ENCODE measurements at places on chromosomes 6 and 20.

- DNase-seq: no peak
Measured at GRCh38 chr6:56693246-56693607, 50.5 kb upstream of the DST start.

DNA sequence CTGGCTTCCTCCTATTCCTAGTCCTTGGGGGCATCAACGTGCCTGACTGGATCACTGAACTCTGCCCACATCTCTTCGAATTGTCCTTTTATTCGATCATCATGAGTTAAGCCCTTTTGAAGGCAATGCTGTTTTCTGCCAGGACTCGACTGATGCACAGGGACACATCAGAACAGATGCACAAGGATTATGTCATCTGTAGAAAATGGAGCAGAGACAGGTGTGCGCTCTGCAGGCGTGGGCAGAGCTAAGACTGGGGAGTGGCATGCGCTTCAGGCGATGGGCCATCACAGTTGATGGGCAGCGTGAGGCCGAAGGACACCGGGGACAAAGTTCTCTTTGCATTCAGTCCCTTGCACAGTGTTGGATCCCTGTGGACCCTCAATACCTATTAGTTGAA lies 13.1 kb downstream of the GABRR1 start:
- no peak for DNase-seq

- DNase-seq: no peak
Measured at GRCh38 chr6:105112577-105112976, 67.2 kb downstream of the POPDC3 start.

- DNase-seq: no peak
Measured at GRCh38 chr6:30882759-30883684, 1.3 kb upstream of the DDR1 start.

GRCh38 chr6:30893001-30893591 lies 8.8 kb downstream of the DDR1 start:
- no peak for DNase-seq

GRCh38 chr20:1870792-1871550 lies 24.2 kb upstream of the SIRPA start:
- DNase-seq: no peak

- DNase-seq: no peak
Measured at GRCh38 chr6:95364016-95364604, 213.2 kb upstream of the MANEA start.

DNA sequence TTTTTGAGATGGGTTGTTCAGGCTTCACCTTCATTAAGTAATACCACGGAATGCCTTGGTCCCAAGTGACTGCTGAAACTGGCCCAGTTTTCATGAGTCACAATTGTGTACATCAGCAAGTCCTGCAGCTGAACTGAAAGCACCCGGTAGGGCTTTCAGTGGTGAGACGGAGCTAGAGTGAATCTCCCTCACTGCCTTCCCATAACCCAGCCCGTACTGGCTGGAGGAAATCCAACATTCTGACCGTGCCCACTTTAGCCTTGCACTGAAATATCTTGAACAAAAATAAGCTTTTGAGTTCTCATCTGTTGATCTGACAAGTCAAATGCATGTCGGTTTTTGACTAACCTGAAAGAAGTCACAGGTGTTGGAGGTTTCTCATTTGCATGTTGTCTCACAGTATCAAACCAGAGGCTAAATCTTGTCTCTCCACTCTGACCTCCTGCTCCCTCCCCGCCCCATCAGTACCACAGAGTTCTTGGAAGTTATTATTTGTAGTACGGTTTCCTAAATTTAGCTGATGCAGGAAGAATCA lies 35.9 kb downstream of the DUSP22 start:
- DNase-seq: no peak

GRCh38 chr20:36040571-36040970 lies 72.2 kb downstream of the CNBD2 start:
- no peak for DNase-seq

DNA sequence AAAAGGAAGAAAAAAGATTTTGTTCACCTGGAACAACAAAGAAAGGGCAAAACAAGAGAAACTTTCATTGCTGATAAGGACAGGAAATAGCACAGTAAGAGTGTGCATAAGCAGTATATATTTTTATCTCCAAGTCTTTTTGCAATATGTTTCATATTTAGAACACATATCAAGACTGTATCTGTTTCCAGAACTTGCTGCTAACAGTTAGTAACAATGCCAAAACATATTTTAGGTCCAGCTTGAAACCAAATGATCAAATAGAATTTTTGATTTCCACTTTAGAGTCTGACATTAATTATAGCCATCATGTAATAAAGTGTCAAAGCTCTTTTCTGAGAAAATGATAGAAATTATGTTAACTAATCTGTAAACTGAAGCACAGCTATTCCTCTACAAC lies 143.5 kb upstream of the SUPT3H start:
- no peak for DNase-seq

GRCh38 chr20:61493798-61494305 lies 241.8 kb downstream of the CDH4 start:
- no peak for DNase-seq

- no peak for DNase-seq
Measured at GRCh38 chr6:47034421-47034820, 7.7 kb downstream of the ADGRF1 start.

DNA sequence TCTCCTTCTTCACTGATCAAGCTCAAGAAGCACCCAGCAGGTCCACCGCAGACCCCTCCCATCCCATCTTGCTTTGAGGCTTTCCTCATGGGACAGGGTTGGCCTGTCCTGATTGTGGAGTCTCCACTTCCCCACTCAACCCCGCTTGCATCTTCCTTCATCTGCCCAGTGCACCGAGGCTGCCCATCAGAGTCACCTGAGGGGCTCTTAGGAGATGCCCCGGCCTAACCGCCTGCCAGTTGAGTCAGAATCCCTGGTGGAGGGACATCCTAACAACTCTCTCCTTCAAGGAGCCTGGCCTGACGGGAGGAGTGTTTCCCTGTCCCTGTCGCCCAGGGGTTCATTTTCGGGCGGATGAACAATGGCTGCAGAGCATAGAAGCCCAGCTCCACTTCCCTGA lies 46.1 kb downstream of the RBM38 start:
- no peak for DNase-seq

- no peak for DNase-seq
Measured at GRCh38 chr20:24208652-24209051, 220.1 kb upstream of the GGTLC1 start.

DNA sequence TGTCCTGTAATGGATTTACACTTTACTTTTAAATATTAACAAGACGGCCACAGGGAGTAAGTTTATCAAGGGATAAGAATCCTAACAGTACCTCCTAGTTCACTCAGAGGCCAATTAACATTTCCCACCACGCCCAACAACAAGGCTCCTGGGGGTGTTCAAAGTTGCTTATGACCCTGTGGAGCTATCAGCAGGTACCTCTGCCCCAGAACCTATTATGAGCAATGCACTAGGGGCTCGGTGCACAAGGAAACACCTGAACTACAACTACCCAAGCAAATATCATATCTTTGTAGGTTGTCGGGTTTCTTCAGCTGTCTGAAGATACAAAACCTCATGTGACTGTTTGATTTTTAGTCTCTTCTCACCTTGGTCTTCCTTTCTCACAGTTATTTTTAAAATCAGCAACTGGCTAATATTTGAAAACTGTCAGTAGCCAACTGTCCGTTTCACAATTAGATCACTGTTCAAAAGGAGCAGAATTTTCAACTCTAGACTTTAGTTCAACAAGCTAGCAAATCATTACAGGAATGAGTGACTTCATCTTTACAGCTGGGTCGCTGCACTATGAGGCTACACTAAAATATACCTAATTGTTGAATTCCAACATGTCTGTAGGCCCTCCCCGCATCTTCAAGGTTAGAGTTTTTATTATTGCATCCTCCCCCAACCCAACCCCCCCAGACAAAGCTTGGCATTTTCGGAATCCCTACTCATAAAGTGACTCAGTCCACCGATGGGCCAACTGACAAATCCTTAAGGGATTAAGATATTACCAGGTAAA lies 38.1 kb downstream of the B4GALT5 start:
- no peak for DNase-seq

DNA sequence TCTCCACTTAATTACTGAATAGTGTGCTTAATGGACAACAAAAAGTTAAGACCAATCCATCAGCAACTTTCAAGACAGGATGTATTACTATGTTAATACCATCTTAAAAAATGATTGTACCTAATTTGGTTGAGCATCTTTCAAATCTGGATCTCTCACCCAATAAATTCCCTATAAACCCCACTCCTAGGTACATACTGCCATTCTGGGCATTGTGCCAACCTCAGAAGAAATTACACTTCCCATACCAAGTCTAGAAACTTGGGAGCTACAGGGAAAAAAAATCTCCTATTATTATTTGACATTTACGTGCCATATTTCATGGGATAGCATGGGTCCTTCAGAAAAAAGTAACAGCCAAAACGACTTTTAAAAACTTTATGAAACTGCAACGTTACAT lies 5.1 kb downstream of the SYNCRIP start:
- DNase-seq: no peak

DNA sequence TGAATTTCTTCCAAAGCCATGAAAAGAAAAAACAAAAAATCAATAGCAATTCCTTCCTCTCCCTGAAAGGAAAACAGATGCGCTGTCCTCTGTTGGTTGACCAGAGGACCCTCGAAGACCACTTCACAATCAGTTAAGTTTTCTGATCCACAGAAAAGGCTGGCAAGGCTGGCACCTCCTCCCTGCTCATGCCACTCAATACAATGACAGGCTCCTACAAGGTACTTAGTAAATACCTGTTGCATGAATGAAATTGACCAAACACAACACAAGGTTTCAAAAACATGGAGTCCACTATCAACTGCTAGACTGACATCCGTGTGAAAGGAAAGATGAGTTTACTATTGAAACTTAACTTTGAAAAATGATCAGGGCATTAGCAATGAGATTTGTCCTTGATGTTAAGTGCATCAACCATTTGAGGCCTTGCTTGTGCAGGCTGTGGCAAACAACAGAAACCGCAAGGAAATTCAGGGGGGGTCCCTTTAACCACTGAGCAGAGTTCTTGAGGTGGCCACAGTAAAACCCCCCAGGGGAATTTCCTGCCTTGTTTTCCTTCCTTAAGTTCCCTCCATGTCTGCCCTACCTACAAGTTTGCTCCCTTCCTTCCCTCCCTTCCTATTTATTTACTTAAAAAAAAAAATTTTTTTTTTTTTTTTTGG lies 27.9 kb upstream of the RTF2 start:
- peak; percentile 32 for DNase-seq

DNA sequence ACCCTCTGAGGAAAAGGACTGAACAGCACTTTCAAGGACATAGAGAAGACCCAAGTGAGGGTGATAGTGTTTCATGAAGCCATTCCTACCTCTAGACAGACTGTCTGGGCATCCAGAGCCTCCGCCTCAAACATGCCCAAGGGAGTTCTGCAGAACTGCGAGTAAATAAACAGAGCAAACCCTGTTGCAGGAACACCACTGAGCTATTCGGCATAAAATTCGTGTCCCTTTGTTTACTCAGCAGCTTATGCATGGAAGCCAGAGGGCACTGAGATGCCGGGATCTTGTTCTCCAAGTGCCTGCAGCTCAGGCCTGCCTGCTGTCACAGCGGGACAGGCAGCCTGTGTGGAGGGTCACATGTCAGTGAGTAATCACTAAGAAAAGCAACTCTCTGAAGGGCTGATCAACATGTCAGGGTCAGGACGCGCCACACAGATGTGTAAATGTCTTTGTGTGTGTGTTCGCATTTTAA lies 164.9 kb upstream of the HEY2 start:
- no peak for DNase-seq

- DNase-seq: no peak
Measured at GRCh38 chr20:8796088-8796660, 272.7 kb upstream of the PLCB4 start.

DNA sequence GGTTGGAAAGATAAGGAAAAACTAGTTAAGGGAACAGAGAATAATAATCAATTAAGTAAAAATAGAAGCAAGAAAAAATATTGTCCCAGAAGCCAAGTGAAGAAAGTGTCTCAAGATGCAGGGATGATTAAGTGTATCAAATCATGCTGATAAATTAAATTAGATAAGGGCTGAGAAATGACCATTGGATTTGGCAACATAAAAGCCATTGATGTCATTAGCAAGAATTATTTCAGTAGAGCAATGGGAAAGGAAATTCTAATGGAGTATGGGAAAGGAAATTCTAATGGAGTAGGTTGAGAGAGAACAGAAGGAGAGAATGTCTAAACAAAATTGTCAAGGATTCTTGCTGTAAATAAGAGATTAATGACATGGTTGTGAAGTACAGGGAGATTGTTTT lies 146.8 kb downstream of the TFAP2B start:
- DNase-seq: no peak

GRCh38 chr20:21235484-21236445 lies 67.4 kb upstream of the XRN2 start:
- peak; percentile 14 for DNase-seq

DNA sequence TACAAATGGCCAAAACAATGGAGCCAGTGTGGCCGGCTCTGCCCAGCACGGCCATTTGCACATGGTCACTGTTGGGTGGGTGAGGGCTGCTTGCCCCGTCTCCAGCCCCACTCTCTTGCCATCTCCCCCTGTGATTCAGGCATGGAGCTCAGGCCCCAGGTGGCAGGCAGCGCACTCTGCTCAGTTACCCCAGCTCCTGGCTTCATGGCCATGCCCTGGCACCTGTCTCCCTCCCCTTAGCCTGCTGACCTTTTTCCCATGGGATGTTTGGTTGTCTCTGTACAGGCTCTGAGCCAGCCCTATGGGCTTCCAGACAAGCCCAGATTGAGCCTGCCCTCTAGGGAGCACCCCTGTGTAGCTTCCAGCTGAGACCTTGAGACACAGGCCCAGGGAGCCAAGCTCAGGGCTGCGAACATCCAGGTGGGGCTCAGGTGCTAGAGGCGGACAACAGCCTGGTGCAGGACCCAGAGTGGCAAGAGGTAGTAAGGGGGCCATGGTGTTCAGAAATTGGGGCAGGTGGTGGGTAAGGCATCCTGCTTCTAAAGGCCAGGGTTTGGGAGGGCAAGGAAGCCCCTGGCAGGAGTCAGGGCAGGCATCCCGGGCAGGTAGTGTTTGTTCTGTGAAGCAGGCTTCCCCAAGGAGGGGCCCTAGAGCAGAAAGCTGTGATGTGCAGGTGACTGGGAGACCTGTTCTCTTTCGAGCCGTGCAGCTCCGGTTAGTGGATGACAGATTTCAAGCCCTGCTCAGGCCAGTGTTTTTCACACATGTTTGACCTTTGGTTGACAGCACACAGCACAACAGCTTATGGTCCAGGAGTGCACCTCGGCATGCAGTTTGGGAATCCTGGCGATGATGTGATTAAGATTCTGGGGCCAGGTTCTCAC lies 17.7 kb downstream of the SYNJ2 start:
- no peak for DNase-seq

DNA sequence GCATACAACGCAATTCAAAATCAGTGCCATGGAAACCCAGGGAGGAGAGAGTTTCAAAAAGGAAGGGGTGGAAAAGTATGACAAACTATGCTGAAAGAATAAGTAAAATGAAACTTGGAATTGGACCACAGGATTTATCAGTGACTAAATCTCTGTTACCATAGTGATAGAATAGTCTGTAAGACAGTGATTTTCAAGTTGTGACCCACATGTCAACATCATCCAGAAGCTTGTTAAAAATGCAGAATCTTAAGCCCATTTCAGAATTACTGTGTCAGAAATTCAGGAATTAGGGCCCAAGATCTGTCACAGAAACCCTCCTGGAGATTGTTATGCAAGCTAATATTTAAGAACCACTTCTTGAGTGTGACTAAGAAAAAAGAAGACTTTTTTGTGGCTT lies 417.7 kb upstream of the JAG1 start:
- no peak for DNase-seq
